ENCODE measurements at places on chromosomes 2 and 18.

- DNase-seq: no peak
These were observed 181.1 kb upstream of the PGAP1 start for GRCh38 chr2:197107291-197108269.

DNA sequence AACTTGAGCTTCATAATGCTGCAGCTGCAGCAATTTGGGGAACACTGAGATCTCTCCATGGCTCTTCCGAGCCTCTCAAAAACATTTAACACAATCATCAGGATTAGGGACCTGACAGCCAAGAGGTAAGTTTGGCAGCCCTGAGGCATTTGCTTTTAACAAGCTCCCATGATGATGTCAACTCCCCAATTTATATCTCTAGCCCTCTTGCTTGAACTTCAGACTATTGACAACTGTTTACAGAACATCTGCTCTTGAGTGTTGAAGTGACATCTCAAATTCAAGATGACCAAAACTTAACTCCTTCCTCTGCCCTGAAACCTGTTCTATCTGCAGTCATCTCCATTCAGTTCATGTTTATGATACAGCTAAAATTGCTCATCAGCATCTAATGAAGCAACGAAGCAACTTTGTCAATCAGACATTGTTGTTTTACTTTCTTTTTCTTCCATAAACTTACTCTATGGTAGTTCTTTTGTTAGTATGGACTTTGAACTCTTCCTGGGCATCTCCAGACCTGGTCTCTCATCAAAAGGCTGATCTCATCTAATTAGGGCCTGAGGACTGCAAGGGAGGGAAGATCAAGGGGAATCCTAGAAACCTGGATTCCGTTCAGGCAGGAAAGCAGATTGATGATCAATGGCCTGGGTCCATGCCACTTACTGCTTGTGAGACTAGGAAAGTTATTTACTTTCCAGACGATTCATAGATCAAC is 48.1 kb downstream of the SEMA4F start:
- DNase-seq: no peak

GRCh38 chr2:210128961-210129360 is 42.2 kb downstream of the KANSL1L start:
- DNase-seq: no peak

DNA sequence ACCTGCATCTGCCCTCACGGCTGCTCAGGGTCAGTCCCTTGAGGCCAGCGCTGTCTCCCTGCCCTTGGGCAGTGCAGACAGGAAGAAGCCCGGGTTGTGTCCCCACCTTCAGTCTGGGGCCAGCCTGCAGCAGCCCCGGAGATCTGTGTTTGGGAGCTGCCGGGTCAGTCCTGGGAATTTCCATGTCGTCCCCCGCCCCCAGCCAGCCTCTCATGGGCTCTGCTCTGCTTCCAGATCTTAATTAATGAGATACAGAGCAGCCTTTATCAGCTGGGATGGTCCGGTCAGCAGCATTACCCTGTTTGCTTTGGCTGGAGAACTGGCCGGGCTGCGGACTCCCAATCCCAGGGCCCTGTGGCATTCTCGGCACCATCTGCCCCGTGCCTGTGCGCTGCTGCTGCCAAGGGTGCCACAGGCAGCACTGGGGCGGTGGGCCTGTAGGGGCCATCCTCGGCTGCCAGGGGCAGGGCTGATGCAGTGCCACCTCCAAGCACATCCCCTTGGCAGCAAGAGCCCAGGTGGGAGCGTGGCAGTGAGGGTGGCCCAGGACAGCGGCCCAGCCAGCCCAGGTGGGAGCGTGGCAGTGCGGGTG is 2.4 kb downstream of the BOK start:
- DNase-seq: no peak

DNA sequence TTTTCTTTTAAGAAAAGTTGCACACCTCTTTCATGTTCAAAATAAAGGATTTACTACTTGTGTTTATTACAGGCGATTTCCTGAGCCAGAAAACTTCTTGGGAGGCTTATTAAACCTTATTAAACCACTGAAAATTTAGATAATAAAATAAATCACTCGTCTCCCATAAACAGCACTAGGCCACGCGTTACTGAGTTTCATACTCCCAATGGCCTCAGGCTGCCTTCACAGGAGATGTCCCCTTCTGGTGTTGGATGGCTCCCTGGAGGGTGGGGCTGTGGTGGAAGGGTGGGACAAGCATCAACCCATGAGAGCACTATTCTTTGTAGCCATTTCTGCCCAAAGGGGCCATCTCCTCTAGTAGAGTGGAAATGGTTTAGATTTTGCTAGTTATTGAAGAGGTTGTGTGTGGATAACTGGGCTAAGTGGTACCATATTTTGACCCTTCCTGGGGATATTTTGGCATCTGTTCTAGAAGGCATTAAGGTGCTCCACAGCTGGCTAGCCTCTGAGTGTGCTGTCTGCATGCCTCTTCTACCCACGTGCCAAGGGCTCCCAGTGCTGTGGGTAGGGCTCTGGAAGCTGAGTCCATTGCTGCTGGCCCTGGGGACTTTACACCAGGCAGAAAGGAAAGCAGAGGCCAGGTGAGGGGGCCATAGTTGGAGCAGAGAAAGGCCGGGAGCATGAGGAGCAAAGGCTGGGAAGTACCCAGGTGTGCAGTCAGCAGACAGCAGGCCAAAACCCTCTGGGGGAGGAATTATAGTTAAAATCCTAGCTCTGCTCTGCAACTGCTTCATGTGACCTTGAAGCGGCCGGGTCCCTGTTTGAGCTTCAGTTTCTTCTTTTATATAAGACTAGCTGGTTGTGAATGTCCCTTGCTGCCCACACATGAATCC is 121.7 kb upstream of the SMAD2 start:
- DNase-seq: no peak

GRCh38 chr2:28068088-28068487 is 177.6 kb downstream of the BABAM2 start:
- DNase-seq: no peak

DNA sequence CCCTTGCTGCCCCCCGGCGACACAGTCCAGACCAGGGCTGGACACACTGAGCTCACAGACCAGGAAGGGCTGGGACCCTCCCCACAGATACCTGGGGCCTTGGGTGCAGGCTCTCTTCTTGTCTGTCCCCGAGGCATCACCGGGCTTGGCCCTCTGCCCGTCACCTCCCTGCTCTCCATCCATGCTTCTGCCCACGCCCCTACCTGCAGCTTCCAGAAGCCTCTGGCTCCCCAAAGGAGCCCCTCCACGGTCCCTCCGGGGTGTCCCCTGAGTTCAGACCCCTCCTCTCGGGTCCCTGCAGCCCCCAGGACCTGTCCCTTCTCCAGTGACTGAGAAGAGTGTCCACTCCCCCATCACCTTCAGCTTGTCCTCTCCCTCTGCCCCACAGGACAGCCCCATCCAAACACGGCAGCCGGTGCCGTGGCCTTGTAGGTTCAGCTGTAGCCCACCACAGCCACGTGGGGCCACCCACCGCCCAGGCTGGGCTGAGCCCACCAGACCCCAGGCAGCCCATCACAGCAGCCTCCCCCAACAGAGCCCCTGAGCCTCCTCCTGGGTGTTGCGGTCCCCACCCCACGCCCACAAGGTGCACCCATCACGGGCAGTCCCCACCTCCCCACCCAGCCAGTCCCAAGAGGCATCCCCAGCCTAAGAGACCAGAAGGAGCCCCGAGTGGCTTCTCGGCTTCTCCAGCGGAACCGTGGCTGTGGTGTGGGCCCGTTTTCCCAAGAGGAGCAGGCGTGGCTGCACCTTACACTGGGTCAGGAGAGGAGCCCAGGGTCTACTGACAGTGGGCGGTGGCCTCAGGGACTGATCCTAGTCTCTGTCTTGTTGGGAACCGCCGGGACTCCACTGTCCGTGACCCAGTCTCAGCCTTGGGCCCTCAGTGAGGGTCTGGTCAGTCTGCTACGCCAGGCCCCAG is 53.1 kb downstream of the RAMP1 start:
- DNase-seq: no peak

DNA sequence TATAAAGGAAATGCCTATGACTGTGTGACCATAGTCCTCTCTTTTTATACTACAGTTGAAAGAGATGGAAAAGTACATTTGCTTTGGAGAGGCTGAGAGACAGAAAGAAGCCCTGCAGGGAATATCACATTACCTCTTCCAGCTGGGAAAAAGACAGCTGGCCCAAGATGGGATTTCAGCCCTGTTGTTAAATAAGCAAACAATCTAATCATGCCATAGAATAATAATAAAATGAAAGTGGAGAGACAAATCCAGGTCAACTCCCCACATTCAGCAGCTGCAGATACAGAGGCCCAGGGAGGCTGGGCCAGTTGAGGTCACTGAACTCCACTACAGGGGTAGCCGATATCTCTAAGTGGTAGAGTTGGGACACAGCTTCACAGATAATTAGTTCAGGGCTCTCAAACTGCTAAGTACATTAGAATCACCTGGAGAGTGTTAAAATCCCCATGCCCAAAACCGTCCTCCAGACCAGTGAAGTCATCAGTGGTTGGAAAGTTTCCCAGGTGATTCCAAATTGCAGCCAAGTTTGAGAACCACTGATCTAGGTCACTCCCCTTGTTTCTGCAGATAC is 81.9 kb downstream of the MOGAT1 start:
- no peak for DNase-seq

DNA sequence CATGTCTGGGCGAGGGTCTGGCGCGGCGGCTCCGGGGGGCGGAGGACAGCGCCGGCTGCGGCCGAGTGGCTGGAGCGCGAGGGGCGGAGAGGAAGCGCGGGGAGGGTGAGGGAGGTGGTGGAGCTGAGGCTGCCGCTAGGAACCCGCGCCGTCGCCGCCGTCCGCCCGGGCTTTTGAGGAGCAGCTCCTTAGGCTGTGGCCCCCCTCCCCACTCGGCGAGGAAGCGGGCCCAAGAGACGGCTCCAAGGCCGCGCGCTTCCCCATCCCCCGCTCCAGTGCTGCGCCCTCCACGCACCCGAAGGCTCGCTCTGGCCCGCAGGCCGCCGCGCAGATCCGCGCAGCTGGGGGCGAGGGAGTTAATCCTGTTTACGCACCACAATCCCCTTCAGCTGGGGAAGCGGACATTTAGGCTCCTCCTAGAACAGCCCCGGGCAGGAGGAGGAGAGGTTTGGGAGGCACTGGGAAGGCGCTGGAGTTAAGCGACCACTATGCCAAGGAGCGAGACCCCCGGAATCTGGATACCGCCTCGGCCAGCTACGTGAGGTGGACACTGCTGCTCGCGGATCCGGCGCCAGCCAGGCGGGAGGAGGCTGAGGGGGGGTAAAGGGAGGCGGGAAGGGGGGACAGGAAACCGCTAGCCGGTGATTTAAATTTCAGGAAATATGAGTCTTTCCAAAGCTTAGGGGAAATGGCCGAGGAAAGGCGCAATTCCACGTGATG is at the start of gene CNRIP1:
TSS of gene CNRIP1 (minus strand) at position 552 of the 720 bp plus-strand sequence. CDS start at position 3, 549 bp downstream.
- DNase-seq: no peak

DNA sequence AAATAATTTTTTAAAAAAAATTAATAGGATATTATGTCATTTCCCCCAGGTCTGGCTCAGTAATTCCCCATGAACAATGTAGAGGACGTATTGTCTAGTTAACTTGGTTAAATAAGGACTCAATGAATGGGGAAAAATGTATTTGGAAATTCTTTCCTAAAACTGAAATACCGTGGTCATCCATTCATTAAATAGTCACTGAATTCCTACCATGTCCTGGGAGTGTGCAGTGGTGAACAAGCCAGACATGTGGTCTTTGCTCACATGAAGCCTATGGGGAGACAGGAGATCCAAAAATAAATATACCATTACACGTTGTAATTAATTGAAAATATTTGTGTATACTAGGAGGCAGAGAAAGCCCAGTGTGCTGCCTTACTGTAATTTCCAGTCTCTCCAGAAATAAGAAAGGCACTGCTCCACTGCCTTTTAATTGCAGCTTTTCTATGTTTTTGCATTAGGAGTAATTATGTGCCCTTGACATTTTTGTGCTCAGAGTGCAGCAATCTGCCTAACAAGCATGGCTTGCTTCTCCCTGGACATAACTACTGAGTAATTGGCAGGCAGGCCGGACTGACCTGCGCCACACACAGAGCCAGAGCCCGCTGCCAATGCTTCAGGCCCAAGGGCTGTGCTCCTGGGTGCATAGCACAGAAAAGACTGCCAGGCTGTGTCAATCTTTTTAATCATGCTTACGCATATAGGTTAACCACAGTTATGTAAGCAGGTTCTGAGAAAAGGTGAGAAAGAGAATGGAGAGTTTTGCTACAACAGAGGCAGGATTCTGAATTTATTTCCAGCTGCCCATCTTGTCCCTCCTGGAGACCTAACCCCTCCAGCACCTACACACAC is 22.2 kb upstream of the TTC39C start:
- no peak for DNase-seq

- DNase-seq: no peak
These were observed 154.9 kb downstream of the MGAT5 start for GRCh38 chr2:134408791-134409190.

- DNase-seq: no peak
These were observed 415.2 kb downstream of the NBAS start for GRCh38 chr2:15145919-15146318.

GRCh38 chr2:2930841-2931240 is 446.8 kb downstream of the EIPR1 start:
- DNase-seq: no peak

DNA sequence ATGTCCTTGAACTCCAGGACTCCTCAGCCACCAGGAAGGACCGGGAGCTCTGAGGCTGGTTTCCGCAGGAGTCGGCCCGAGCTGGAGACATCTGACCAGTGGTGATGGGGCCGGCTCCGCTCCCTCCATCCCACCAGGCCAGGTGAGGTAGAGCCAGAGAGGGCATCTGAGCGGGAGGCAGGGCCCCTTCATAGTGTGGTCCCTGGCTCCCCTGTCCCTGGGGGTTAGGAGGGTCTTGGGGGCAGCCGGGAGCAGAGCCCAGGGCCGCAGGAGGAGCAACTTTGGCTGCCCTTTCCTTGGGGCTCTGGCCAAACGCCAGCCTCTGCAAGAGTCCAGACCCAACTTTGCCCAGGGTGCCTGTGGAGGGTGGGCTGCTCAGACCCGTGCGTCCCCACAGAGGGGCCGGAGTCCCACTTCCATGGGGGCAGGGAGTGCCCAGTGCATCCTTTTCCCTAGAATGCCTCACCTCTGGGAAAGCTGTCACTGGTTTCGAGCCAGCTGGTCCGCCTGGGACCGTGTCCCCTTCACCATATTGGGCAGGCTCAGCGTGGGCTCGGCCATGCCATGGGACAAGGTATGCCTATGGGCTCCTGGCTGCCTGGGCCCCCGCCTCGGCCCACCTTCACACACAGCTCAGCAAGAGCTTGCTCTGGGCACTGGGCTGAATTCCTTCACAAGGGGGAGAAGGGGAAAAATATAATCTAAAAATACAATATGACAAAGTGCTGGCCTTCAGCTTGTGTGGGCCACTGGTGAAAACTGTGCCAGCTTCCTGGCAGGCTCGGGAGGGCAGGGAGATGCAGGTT is 148.6 kb downstream of the TWIST2 start:
- DNase-seq: no peak

GRCh38 chr18:23401400-23402347 is 51.4 kb upstream of the RIOK3 start:
- DNase-seq: no peak

- DNase-seq: no peak
These were observed 16.9 kb downstream of the WNT10A start for GRCh38 chr2:218897394-218898108.

DNA sequence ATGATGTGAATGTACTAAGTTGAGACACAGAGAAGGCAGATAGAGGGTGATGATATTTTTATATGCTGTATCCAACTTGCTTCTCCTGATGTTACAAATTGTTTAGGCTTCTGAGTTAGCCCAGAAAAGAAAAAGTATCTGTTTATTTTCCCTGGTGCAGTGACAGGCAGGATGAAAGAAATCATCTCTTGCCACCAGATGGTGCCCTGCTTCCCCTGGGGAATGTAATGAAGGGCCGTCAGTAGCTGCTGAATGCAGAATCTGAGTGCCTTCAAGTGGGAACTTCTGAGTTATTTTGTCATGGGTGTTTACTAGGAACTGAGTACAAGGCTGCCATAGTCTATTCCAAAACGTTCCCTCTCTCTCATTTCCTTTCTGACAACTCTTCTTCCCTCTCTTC is 525.6 kb downstream of the MBD2 start:
- DNase-seq: no peak

- no peak for DNase-seq
These were observed 46.4 kb upstream of the SIX3 start for GRCh38 chr2:44895061-44895460.

Measured in activated naive CD8-positive, alpha-beta T cell treated with anti-CD3 and anti-CD28 coated beads, Interleukin-2, amount 50 U/mL, for 16 hours (primary cell).